Brain pericyte (primary cell): ENCODE measurements at places on chromosomes 2 and 18.

DNA sequence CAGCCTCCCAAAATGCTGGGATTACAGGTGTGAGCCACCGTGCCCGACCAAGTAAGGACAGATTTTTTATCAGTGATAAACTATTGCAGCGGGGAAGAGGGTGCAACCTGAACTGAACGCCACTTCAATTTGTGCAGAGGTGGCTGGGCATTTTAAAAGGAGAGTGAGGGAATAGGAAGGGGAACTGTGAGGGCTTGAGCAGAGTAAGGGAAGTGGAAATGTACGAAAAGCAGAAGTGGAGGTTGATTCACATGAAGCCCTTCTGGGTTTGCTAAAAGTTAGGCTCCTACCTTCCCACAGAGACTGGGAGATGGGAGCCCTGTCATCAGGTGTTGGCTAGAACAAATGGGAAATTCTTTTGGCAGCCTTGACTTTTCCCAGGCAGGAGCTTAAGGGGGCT lies 6.1 kb downstream of the STK11IP start:
- DNase-seq = no peak

DNA sequence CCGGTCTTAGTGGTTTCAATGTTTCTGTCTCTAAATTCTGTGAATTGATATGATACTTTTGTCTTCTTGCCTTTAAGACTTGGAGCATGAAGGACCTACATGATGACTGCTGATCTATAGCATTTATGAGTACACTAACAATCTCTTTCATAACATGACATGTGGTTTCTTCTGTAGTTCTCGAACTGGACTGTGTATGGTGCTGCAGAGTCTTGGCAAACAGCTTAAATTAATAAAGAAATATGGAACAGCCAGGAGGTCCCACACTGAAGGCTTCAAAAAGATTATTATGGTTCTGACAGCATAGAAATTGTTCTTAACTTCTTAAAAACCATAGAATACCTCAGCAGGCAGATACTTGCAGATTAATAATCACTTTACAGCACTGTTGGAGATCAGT lies 145.0 kb downstream of the DCC start:
- DNase-seq = no peak

DNA sequence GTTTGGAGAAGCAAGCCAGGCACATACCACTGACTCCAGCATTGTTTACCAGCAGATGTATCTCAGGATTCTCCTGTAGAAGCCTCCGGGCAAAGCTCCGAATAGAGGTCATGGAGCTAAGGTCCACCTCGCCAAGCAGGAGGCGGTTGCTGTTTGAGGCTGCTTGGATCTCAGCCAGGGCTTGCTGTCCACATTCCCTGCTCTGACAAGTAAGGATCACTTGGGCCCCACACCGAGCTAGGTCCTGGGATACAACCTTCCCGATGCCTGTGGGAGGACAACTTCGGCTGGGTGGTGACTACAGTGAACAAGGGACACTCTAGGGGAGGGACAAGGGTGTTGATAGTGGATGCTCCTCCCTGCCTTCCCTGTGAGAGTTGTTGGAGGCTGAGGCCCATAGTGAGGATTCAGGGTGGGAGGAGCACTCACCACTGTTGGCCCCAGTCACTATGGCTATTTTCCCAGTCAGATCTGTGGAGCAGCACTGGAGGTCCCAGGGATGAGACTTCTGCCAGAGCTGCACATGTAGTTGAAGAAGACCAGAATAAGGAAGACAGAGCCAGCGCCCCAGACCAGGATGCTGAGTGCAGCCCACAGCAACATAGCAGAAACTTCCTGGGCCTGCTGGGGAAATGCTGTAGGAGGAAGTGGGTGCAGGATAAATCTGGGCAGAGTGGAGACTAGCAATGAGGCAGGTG lies 8.3 kb downstream of the C2orf81 start:
- DNase-seq = no peak

GRCh38 chr2:216430811-216431530 lies 18.7 kb downstream of the SMARCAL1 start:
- no peak for DNase-seq

DNA sequence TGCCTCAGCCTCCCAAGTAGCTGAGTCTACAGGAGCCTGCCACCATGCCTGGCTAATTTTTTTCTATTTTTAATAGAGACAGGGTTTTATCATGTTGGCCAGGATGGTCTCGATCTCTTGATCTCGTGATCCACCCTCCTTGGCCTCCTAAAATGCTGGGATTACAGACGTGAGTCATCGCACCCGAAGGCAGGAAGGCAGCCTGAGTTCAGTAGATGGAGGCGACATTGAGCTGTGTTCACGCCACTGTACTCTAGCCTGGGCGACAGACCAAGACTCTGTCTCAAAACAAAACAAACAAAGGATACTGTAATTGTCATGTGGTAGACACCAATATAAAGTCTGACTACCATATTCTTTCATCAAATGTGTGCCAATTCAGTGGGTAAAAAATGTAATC lies 500.9 kb upstream of the DSEL start:
- DNase-seq = no peak

- no peak for DNase-seq
Measured at GRCh38 chr2:239607517-239608191, 206.8 kb upstream of the HDAC4 start.

GRCh38 chr2:98801286-98801685 lies 70.4 kb upstream of the MGAT4A start:
- DNase-seq = no peak

GRCh38 chr2:107595285-107595684 lies 231.4 kb upstream of the RGPD4 start:
- DNase-seq = no peak

DNA sequence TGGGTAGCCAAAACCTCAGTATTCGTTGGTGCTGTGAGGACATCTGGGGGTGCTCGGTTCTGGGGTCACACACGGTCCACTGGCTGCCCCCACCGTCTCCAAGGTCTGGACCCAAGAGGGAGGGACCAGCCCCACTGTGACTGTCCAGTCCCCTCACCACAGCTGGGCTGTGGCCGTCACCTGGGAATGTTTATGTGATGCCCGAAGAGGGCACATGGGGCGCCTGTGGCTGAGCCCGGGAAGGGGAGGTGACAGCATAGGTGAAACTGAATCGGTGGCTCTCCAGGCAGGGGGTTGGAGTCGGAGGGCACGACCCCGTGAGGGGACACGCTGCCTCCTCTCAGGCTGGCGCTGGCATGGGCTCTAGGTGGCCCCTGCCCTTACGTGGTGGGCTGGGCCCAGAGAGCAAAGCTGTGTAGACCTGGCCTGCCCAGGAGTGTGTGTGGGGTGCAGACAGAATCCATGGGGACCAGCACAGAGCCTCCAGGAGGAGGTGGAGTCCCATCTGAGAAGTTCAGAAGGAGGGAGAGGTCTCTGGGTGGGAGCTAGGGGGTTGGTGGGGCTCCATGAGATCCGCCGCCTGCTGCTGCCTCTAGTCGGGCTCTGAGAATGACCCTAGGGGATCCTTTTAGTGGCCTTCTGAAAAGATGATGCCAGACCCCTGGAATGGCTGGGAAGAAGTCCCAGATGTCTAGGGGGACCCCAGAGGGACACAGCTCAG lies 1.8 kb downstream of the BOK start:
- no peak for DNase-seq

GRCh38 chr18:76948345-76948744 lies 126.0 kb downstream of the ZNF236 start:
- no peak for DNase-seq

GRCh38 chr2:187826023-187826422 lies 271.8 kb upstream of the TFPI start:
- no peak for DNase-seq

DNA sequence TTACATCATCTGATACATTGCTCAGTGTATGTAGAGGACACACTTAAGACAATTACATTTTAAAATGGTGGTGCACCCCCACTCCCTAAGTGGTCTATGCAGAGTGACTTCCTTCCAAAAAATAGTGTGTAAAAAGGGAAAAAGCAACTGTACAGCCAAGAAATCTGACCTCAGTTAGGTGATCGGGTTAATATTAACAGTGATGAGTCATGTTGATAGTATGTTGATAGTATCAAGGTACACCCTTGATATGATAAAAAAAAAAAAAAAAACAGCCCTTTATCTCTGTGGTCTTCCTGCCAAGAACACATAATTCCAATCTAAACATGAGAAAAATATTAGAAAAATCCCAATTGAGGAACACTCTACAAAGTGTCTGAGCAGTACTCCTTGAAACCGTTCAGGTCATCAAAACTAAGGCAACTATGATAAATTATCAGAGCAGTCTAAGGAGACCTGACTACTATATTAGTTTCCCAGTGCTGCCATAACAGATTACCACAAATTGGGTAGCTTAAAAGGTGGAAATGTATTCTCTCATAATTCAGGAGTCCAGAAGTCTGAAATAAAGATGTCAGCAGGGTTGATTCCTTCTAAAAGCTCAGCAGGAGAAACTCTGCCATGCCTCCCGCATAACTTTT lies 171.9 kb downstream of the ARHGAP28 start:
- DNase-seq = no peak

DNA sequence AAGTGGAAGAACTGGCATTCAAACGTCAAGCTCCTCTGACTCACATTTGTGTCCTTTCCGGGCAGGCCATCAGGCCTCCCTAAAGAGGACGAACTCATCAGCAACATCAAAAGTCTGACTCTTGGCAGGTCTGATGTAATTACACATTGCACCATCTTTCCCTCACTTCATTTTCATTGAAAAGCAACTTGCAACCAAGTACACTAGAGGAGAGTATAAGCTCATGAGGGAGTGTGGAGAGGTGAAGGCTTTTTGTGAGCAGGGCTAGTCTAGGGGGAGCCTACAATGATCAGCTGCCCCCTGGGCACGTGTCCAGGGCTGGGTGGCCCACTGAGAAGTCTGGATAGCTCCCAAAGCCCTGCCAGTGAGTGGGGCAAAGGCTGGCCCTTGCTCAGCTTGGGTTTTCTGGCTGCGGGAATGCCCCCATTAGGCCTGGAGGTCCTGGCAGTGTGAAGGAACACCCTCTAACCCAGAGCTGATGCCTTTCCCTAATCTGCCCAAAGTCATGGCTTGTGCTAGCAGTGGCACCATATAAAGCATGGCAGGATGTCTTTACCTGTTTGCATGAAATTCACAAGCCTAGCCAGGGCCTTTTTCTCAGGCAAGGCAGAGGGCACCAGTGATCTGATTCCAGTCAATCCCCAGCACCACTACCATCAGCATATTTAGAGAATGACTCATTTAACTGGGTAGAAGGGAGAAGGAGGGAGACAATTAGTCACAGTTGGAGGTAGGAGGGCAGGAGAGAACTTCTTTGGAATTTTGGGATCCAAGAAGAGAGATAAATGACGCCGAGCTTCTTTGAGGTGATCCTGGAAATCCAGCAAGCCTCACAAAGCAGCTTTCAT lies 8.5 kb upstream of the DAW1 start:
- no peak for DNase-seq

- DNase-seq = no peak
Measured at GRCh38 chr18:11996190-11996754, 15.0 kb downstream of the IMPA2 start.

GRCh38 chr2:234373060-234373459 lies 123.8 kb downstream of the ARL4C start:
- DNase-seq = no peak

- no peak for DNase-seq
Measured at GRCh38 chr2:186551323-186552050, 38.4 kb upstream of the ITGAV start.

GRCh38 chr2:240452462-240453256 lies 17.2 kb downstream of the GPC1 start:
- no peak for DNase-seq

GRCh38 chr2:68689553-68690537 lies 44.8 kb upstream of the ARHGAP25 start:
- DNase-seq = no peak

- DNase-seq = no peak
Measured at GRCh38 chr18:44602845-44603244, 77.8 kb upstream of the SETBP1 start.

- DNase-seq = no peak
Measured at GRCh38 chr2:65722028-65722778, 289.8 kb upstream of the SPRED2 start.

DNA sequence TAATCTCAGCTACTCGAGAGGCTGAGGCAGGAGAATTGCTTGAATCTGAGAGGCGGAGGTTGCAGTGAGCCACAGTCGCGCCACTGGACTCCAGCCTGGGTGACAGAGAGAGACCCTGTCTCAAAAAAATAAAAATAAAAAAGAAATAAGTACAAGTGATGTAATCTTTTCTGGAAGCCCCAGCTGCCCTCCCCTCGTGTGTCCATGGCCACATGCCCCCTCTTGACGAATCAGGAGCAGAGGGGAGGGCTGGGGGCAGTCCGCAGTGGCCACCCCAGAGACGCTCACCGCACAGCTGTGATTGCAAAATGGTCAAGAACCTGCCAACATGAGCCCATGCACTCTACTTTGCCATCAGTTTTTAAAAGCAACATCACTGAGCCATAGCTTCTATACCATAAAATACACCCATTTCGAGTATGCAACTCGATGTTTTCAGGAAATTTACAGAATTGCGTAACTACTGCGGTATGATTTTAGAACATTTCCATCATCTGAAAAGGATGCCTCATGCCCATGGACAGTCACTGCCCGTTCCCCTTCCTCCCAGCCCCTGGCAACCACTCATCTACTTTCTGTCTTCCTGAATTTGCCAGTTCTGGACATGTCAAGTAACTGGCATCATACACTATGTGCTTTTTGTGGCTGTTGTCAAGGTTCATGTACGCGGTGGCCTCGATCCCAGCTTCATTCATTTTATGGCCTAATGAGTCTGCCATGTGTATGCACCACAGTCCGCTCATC lies 88.1 kb downstream of the NDUFA10 start:
- no peak for DNase-seq

GRCh38 chr2:53786352-53786704 lies 425 bp downstream of the ASB3 start:
- no peak for DNase-seq

DNA sequence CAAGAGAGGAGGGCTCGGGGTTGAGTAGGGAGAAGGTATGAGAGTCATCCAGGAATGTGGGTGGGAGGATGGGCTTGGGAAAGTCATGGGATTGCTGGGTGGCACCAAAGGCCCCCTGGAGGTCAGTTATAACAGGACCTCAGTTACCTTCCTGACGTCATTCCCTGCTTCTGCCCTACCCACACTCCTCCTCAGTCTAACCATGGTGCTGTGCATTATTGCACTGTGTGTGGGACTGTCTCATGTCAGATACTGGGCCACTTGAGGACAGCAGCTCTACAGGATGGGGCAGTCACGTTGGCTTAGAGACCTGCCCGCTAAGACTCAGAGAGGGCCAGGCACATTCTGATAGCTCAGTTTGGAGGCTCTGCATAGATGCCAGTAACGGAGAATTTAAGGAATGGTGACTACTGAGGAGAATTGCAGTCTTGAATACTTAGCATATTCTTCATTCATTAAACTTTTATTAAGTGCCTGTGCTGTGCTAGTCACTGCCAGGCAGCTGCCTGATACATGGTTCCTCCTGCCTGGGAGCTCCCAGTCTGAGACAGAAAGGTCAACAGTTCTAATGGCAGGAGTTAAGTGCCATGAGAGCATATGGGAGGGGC lies 90.5 kb downstream of the LAMA3 start:
- no peak for DNase-seq
